ENCODE measurements at places on chromosomes 2 and 18.

DNA sequence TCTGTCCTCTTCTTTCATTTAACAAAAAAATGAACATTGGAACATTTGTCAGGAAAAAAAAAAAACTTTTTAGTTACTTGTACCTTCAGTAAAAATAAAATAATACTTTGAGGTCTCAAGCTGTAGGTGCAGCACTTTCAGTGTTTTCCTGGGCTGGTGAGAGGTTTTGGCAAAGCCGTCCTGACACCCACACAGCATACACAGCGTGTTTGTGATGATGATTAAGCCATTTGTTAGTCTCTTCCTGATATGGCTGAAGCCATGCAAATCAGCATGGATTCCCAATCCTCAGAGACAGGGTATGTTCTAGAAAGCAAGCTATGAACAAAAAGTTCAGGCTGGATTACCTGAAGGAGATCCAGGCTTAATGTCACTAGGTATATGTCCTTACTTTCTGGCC is 236.8 kb downstream of the ZNF516 start:
- no peak for DNase-seq

- DNase-seq: no peak
These were observed 17.8 kb downstream of the D2HGDH start for GRCh38 chr2:241752253-241752652.

DNA sequence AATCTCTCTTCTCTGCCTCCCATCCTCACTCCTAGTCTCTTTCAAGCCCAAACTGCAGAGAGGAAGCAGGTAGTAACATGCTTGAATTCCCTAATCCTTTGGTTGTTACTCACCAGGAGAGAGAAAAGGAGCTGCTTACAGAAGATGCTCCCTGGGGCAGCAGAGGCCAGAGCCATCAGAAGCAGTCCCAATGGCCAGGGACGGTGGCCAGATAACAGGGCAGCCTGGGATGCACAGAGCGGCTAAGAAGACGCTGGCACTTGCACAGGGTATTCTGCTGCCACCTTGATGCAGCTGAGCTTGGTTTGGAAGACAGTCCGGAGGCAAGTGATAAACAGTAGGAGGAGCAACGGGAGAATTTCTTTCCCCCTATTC is 250 bp downstream of the DSC1 start:
- DNase-seq: no peak

DNA sequence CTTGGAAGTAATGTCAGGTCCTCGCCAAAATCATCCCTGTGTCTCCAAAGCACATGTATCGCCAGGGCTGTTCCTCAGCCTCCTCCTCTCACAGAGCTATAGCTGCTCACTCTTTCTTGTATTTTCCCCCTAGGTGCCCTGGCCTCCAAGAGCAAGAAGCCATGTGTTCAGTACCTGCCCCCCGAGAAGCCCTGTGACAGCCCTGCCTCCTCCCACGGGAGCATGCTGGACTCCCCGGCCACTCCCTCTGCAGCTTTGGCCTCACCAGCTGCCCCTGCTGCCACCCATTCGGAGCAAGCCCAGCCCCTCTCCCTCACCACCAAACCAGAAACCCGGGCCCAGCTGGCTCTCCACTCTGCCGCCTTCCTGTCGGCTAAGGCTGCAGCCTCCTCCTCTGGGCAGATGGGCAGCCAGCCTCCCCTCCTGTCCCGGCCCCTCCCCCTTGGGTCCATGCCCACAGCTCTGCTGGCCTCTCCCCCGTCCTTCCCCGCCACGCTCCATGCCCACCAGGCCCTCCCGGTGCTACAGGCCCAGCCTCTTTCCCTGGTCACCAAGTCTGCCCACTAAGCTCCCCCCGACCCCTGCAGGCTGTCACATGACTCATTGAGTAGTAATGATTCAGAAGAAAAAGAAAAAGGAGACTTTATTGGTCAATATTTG is 18.8 kb downstream of the TGOLN2 start:
- DNase-seq: peak; percentile 48

DNA sequence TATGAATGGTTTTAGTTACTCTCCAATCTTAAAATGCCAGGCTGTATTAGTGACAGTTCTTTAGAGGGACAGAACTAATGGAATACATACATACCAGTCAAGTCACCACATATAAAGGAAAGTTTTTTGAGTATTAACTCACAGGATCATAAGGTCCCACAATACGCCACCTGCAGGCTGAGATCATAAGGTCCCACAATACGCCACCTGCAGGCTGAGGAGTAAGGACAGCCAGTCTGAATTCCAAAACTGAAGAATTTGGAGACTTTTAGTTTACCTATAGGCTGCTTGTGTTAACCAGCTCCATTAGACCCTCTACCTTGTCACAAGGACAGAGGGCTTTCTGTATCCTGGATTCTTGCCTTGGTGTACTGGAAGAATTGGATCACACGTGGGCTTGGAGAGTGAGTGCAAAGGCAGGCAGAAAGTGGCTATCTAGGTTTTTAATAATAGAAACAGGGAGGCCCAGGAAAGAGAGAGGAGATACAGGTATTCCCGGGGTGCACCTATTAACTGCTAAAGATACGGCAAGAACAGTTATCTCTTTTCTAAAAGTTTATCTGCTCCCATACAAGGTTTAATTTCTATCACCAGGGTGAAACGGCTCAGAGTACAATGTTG is 234.9 kb upstream of the CYRIA start:
- no peak for DNase-seq

DNA sequence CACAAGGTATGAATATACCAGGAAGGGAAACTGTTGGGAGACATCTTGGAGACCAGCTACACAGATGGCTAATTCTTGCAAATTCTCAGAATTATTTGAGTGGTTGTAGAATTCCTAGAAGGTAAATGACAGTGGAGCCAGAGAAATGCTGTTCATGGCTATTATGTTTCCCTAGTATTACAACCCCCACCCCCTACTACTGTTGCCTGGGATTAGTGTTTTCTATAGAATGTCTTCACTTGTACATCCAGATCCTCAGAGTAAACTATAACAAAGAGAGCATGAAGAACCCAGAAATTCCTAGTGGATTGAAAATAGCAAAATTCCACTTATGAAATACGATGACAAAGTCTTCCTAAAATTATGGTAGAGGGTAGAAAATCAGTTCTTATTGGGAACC is 15.3 kb downstream of the LGALSL start:
- DNase-seq: no peak

DNA sequence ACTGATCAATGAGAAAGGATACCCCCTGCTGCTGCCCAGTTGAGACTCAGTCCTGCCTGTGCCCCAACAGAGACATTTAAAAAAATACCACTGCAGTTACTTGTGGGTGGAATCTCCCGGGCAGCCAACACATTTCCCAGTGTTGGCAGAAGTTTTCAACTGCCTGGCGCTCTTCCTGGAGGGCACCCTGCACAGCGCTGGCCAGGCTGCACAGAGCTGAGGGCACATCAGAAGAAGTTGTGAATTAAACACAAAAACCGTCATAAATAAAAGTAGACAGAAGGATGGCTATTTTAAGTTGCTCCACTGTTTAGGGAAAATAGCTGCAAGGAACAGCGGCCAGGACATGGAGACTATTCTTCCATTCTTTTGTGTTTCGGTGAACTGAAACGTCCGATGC is 110.2 kb upstream of the THOC1 start:
- DNase-seq: peak; percentile 55

GRCh38 chr2:223558970-223559369 is 43.2 kb downstream of the SCG2 start:
- DNase-seq: no peak

DNA sequence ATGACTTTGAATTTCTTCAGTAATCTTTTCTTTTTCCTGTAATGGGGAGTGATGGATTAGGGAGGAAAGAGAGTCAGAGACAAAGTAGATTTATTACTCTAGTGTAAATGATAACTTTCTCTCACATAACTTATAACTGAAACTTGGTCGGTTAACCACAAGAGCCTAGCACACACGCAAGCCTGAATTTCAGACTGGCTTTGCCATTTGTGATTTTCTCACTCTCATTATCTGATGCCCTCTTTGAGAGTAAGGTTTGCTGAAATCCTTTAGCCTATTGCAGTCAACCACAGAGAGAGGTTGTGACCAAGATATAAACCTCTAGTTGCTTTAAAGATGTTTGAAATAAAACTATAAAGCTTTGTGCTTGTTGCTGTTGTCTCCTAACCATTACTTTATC is 117.9 kb upstream of the NETO1 start:
- no peak for DNase-seq

- no peak for DNase-seq
These were observed 379.0 kb downstream of the ZEB2 start for GRCh38 chr2:144140891-144141290.

DNA sequence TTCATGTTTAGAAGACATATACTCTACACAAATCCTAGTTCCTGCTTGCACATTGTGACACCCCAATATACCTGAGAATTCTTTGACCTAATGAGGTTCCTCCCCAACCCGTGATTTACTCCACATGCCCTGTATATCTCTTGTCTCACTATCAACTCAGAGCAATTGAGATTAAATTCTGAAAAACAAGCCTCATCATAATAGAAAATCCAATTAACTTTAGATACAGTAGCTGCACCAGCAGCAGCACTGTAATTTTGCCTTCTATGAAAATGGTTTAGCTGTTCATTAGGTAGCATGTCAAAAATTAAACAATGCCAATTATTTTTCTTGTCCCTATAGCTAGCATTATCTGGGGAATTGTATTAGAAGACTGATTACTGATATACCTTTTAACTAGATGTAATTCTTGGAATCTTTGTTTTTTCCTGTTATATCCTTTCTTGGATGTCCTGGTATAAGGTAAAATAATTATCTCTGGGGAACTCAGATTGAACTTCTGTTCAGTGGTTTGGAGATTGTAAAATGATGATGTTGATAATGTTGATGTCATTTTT is 218.9 kb upstream of the TANK start:
- no peak for DNase-seq

- no peak for DNase-seq
These were observed 75.9 kb downstream of the SH3BP4 start for GRCh38 chr2:235027558-235028214.

DNA sequence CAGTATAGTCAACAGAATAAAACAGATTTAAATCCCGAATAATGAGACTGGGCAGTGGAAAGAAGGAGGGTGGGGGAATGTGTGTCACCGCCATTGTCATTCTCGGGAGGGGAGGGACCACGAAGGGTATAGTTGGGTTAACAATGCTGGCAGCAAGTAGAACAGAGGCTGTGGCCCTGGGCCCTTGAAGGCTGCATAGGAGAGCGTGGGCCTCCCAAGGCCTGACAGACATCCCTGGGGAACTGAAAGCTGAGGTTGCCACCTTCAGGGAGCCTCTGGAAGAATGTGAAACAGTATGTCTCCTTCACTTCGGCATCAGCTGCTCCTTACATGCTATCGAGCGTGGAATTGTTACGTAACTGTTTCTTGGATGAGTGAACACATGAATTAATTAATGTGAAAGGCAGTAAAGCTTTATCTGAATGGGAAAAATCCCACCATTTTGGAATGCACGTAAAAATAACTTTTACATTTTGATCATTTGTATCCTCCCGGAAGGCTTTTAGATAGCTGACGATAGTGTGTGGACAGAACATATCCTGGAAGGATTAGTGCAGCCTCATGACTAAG is 92.8 kb upstream of the TTC39C start:
- no peak for DNase-seq

GRCh38 chr18:74518456-74519295 is 15.6 kb upstream of the CNDP1 start:
- no peak for DNase-seq

GRCh38 chr2:88693911-88694414 is 2.5 kb downstream of the RPIA start:
- DNase-seq: no peak

GRCh38 chr2:104408266-104408665 is 445.6 kb upstream of the POU3F3 start:
- no peak for DNase-seq

DNA sequence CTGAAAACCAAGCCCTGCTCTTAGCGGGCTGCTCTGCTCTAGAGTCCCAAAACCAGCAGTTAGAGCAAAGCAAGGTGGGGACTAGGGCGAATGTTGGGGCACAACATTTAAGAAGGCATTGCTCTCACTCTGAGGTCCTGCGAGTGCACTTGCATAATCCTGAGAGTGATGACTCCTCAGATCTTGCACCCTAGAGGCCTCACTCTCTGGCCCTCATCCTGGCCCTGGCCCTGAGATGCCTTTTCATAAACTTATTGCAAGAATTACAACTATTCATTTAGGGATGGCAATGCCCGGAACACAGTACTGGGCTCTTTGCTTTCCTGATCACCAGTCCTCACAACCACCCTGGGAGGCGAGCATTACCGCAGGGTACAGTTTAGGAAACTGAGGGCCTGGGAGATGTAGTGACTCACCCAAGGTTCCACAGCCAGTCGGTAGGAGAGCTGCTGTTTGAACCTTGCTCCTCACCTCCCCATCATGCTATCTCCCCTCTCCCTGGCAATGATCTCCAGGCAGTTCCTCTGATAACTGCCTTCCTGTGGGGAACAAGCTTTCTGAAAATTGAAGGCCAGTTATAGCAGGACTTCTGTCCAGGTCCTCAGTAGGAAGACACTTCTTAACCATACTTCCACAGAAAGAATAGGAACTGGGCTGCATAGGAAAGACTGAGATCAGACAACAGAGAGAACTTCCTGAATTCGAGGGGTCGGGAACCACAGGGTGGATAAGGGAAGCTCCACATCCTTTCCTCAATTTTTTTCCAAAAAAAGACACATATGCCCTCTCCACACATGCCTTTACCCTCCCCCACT is 91.3 kb downstream of the TNS1 start:
- no peak for DNase-seq

GRCh38 chr2:12930391-12930790 is 213.7 kb downstream of the TRIB2 start:
- no peak for DNase-seq

DNA sequence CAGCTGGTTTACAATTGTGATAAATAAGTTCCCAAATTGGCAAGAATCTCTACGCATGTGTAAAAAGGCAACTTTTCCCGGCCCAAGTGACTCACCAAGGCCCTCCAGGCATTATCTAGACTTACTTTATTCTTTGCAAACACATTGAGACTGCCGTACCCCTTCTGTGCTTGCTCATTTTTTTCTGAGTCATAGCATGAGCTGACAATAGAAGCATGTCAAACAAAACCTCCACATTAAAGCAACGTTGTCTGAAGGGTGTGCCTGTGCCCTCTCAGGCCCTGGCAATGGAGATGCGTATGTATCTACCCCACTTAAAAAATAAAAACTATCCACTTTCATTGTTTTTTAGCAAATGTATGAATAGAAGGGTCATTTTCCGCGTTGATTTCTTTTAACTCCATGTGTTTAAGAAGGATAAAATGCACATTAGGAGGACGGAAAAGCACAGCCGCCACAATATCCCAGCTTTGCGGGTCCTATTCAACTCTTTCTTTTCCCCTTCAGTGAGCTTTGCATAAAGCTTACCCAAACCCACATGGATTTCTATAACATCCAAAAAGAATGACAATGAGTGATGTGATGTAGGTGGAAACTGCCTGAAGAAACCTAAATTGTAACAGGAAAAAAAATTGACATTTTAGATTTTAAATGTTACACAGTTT is 298.2 kb downstream of the CDCA7 start:
- DNase-seq: no peak

- DNase-seq: no peak
These were observed 9.2 kb upstream of the NFATC1 start for GRCh38 chr18:79386547-79386946.

GRCh38 chr2:8543383-8544170 is 138.3 kb upstream of the ID2 start:
- DNase-seq: no peak

- no peak for DNase-seq
These were observed 1016.0 kb downstream of the SOCS6 start for GRCh38 chr18:71304856-71305255.
